Central memory CD8-positive, alpha-beta T cell (primary cell): ENCODE measurements at places on chromosomes 6 and 20.

DNA sequence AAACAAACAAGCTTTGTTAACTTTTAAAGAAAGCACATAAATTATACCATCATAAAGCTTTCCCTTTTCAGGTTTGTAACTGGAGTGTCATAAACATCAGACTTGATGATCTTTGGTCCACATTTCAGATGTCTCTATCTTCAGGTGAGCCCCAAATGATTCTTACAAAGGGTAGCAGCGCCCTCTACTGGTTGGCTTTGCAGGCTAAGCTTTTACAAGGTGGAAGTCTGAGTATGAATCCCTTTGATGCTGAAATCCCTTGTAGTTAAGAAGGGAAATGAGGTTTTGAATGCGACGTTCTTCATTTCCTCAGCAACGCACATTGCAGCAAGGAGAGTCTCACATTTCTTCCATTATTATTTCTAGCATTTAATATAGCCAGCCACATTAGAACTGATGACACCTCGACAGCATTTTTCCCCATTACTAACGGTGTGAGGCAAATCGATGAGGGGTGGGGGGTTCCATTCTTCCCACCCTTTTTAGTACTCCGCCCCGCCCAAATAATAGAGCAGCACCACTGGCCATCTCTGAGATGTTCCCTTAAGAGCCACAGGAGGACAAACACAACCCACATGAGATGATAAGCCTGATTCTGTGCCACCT, 126.3 kb upstream of the NT5E start:
- peaks cover 10% of the 10 kb centered on the region for H3K27me3 ChIP-seq
- peak; percentile 42 for DNase-seq
- H3K4me1 ChIP-seq = no peaks in the 10 kb centered on the region

GRCh38 chr6:112114577-112115223, 27.3 kb downstream of the FAM229B start:
- no peak overlapping the region for H3K27ac ChIP-seq
- no peak for DNase-seq
- H3K27me3 ChIP-seq = peaks cover 40% of the 10 kb centered on the region
- H3K36me3 ChIP-seq = no peaks in the 10 kb centered on the region
- no peaks in the 10 kb centered on the region for H3K4me1 ChIP-seq

DNA sequence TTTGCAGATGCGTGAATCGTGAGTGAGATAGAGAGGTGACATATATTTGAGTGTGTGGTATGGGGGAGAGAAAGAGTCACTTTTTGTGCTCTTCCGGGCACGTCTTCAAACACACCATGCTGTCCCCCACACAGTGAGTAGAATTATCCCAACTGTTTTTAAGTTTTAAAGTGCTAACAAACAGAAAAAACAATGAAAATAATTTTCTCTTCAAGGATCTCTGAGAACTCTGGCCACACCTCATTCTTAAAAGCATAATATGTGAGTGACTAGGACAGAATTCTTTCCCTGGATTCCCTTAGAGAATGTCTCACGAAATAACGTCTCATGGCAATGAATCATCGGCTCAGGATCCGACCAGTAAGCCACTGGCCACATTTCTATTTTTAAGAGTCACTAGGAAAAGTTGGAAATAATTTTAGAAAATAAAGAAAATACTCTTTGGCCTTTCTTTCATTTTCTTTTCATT, 235.7 kb upstream of the ZNF217 start:
- no peak for DNase-seq
- no peaks in the 10 kb centered on the region for H3K36me3 ChIP-seq
- H3K27me3 ChIP-seq = no peaks in the 10 kb centered on the region
- peak overlapping the region; percentile 90 for H3K27ac ChIP-seq
- peak overlapping the region; percentile 72 for H3K4me3 ChIP-seq
- peaks cover 57% of the 10 kb centered on the region for H3K4me1 ChIP-seq

DNA sequence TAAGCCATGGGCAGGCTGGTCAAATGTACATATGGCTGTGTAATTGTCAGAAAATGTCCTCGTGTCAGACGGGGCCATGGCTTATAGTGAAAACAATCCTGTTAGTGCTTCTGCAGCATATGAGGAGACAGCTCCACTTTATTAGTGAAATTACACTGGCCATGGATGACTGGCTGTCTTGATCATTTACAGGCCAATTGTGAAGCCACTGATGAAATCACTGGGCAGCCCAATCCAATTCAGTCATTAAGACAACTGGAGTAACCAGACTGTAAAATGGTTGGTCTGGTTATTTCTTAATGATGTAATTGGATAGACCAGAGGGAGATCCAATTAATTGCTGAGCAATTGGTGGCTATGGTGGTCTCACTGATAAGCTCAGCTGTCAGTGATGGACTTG, 749.5 kb downstream of the KIF16B start:
- H3K27ac ChIP-seq = no peak overlapping the region
- H3K27me3 ChIP-seq = no peaks in the 10 kb centered on the region
